ENCODE measurements at places on chromosomes 2 and 18. TPM values are rescaled to one million over a fixed set of nuclear protein-coding genes. Genes with fewer than 3 reads are reported as not detected.
A peak's percentile ranks its signal among the peaks of the same experiment; 100 is the strongest.

GRCh38 chr2:138244501-138244925 is 257.1 kb upstream of the SPOPL start:
- DNase-seq, result no peak

DNA sequence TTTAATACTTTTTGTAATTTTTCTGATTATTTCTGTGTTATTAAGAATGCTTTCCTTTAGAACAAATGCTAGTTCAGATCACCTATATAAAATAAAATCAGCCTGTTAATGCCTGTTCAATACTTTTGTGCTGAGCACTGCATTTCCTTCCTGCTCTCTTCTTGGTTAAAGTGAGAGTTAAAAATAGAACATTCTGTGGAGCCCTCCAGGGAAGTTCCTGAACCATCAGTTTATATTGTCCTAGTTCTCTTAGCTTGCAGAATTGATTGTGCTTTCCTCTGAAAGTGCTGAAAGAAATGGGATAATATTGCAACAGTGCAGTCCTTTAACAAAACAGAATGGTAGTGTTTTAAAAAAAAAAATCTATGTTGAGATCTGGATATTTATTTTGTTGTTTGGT is 74.6 kb upstream of the UBXN4 start:
- no peak for DNase-seq

- no peak for DNase-seq
Observed at GRCh38 chr18:38362286-38362792, 796.7 kb upstream of the CELF4 start.

- DNase-seq, result no peak
Observed at GRCh38 chr2:5495586-5495985, 196.6 kb upstream of the SOX11 start.

DNA sequence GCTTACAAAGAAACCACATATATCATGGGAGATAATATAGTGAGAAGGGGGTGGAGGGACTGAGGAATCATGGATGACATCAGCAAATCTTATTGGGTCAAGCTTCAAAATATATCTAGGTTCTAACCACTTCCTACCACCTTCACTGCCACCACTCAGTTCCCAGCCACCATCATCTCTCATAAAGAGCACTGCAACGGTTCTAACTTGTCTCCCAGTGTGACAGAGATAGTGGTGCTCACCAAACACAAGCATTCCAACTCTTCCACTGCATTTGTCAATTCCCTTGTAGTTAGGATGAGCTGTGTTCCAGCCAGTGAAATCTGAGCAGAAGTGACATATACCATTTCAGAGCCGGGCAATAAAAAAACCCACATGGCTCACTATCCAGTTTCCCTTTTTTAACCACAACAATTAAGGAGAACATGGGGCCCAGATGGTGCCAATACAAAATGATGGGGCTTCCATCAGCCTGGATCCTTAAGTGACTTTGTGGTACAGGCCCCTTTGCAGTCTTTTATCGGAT is 318.1 kb downstream of the NBAS start:
- no peak for DNase-seq

DNA sequence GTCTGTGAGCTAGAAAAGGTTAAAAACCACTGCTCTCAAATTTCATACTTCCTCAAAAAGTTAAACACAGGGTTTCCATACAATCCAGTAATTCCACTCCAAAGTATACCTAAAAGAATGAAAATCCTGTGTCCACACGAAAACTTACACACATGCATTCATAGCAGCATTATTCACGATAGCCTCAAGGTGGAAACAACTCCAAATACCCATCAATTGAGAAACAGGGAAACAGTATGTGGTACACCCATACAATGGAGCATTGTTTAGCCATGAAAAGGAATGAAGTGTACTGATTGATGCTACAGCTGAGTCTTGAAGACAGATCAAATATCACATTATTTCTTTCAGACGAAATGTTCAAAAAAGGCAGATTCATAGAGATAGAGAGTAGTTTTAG is 36.7 kb downstream of the UXS1 start:
- DNase-seq, result no peak

DNA sequence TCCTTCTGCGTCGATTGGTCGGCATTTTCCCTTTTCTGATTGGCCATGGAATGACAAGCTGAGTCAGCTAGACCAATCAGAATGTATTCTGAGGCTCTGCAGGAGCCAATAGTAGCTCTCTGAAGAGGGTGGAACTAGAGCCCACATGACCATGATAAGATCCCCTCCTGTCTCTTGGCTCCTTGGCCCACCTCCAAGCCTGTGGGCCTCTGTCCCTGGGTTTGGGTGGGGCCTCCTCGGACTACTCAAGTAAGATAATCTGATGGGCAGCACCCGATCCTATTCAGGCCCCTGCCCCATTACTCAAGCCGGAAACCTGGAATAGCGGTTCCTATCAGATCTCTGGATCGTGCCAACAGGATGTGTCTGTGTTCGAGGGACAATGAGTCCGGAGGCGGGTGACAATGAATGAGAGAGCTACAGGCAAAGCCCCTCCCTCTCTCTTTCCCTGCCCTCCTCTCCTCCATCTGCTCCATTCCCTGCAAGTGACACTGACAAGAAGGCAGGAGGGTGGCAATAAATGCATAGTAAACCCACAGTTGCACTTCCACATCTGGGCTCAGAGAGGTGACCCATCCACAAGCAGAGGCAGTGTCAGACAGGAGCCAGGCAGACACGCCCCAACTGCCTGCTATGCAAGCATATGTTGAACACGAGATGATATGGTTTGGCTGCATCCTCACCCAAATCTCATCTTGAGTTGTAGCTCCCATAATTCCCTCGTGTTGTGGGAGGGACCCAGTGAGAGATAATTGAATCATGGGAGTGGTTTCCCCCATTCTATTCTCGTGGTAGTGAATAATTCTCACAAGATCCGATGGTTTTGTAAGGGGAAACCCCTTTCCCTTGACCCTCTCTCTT is 114.7 kb downstream of the TNS1 start:
- peak; percentile 80 for DNase-seq

GRCh38 chr18:59708988-59709387 is 11.8 kb upstream of the CCBE1 start:
- no peak for DNase-seq

DNA sequence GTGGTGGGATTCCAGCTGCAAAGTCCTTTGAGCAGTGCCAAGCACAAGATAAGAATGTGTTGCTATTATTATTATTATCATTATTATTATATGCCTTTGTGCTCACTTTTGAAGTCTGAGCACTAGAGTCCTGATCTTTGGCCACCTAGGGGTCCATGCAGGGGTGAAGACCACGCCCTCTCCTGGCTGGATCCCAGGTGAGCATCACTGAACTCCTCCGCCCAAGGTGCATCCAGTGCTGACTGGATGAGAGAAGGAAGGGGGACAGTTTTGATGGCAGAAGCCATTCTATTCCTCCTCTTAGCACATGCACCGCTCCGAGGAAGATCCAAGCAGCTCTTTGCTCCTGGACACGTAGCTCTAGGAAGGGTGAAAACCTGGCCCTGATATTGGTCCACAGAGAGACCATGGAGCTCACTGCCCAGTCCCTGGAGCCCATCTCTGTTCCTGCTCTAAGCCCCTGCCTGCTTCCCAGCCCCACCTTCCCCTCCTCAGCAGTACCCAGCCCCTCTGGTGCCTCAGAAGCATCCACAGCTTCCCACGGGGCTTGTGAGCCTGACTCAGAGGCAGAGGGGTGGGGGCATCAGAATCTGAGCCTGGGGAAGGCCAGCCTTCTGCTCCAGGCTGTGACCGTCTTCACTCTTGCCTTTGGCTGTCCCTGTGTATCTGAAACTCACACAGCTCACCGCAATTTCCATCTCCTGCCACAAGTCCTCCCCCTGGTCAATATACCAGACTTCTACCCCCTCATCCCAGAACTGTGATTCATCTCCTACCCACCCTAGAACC is 45.4 kb downstream of the MCFD2 start:
- no peak for DNase-seq

DNA sequence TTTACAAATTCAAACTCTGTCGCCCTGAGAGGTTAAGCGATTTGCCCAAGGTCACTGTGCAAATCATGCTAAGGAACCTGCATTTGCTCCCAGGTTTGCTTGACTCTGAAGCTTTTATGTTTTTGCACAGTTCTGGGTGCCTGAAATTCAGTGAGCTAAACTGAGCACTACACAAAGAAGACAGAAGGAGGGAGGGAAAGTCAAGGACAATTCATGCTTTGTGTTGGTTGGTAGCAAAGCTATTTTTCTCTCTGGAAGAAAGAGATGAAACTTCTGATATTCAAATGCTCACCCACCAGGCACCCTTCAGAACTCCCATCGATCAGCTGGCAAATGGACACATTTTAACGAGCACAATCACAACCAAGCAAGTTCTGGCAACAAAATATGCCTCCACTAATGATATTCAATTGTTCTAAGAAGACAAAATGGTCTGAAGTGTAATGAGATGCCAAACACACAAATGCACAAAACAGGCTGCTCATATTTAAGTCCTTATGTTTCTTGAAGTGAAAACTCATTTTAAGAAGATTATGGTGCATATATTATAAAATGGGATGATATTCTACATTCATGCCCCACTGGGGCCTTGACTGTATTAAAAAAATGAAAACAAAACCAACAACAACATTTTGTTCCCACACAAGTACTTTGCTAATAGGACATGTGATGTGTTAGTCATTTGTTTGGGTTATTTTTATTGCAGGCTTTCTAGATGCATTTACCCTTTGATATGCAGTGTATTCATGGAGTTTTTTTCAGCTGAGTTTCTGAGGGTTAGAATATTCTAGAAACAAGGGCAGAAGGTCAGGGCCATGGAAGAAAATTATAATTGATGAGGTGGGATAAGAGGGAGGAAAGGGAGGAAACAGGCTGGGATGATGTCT is 445.6 kb upstream of the CELF4 start:
- DNase-seq, result no peak

- DNase-seq, result peak; percentile 68
Observed at GRCh38 chr2:102061962-102062795, 70.4 kb downstream of the IL1R2 start.

- no peak for DNase-seq
Observed at GRCh38 chr18:59787998-59788790, 91.0 kb upstream of the CCBE1 start.

DNA sequence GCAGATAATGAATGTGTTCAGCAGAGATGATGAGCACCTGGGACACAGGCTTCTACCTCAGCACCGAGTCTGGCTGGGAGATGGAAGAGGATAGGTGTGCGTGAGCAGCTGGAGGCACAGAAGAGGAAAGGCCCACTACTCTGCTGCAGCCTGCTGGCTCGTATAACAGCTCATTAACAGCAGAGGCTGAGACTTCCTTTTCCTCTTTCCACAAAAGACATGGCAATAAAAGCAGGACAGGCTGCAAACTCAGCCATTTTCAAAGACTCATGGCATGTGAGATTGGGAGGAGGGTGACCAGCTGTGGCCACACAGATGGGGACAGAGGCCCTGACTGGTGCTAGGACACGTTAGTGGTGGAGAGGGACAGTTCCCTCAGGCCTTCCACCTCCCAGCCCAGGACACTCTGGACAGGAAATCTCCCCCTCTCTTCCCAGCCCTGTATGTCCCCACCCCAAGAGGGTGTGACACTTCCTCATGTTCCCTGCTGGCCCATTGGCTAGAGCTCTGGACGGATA is 60.3 kb downstream of the CACNB4 start:
- peak; percentile 40 for DNase-seq

DNA sequence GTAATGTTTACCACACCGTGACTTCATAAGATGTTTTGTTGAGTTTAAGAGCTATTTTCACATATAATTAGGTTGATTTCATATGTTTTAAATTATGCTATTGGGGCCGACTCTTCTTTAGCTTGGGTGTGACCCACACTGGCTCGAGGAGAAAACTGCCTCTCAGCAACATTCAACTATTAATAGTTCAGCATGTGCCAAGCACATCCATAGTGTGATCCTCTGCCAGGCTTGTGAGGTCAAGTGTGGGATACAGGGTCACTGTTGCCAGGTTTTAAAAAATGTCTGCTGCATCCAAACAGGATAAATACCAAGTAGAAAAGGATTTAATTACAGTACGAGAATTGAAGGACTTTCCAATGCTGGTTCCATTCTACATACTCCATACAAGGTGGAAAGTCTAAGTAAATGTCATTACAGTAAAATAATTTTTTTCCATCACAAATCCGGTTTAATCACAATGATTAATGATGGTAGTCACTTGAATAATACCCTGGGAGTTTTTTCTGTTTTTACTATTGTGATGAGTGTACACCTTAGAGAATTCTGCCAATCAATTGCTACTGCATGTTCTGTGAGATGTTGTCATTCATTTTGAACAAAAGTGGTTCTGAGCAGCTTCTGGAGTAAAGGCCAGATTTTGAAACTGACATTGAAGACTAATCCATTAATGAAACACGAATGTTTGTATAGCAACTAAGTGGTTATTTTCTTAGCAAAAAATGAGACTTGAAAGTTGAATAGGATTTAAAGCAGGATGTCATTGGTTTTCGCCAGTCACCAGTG is 84.5 kb downstream of the ABI2 start:
- no peak for DNase-seq

- no peak for DNase-seq
Observed at GRCh38 chr18:9616049-9616448, 1.7 kb upstream of the PPP4R1 start.

- no peak for DNase-seq
Observed at GRCh38 chr18:58580623-58581022, 48.3 kb downstream of the ALPK2 start.

DNA sequence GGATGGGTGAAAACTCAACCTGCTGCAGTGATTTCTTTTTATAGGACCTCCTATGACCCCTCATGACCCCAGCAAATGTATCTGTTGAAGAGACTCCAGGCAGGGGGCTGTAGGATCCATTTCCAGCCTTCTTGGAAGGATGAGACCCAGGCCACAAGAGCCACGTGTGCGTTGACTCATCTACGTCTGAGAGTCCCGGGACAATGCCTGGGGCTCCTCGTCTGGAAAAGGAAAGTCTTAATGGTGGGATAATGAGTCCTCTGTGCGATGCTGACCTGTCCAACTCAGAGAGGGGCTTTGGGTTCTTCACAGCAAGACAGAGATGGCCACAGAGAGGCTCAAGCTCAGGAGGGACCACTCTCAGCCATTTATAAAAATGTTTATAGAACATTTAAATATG is 80.8 kb downstream of the SMIM21 start:
- DNase-seq, result no peak

GRCh38 chr2:232300894-232301387 is 77.6 kb upstream of the ALPP start:
- no peak for DNase-seq

- DNase-seq, result no peak
Observed at GRCh38 chr2:201938156-201938775, 95.4 kb upstream of the FZD7 start.

GRCh38 chr18:49733896-49734585 is 79.3 kb downstream of the ACAA2 start:
- no peak for DNase-seq

GRCh38 chr18:9705183-9705829 is 2.8 kb upstream of the RAB31 start:
- no peak for DNase-seq

- DNase-seq, result no peak
Observed at GRCh38 chr18:48605408-48605845, 66.6 kb downstream of the CTIF start.

PDCD1 gene
- 2.6 TPM for total RNA-seq

ADAM23 gene
- 67.6 TPM for total RNA-seq

ACP1 gene
- total RNA-seq, result 74.0 TPM

INHBB gene
- 6.6 TPM for total RNA-seq

TTC39C gene
- total RNA-seq, result 6.6 TPM

RIT2 gene
- not detected for total RNA-seq

VRK2 gene
- total RNA-seq, result 28.6 TPM

B3GNT7 gene
- total RNA-seq, result 2.0 TPM

IL1A gene
- not detected for total RNA-seq

NCKAP5 gene
- total RNA-seq, result 6.0 TPM
